OCI-M1 (cell line): ENCODE measurements at places on chromosomes 5 and 9.

DNA sequence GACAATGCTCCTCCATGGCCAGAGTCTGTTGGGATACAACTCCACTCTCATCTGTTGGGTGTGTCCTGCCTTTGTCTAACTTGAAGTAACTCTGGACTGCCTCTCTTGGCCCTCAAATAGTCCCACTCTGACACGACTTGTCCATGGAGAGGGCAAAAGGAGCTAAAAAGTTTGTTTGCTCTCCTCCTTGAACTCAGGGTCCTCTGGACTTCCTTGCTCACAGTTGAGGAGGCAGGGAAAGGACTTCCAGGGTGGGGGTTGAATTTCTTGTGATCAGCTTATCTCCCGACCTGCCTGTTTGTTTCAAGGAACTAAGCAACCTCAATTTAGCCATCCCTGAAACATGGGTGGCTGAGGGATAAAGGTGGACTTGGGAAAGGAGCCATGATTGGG is 11.7 kb downstream of the DNAJB5 start:
- DNase-seq = no peak

GRCh38 chr5:123105864-123106263 is 16.8 kb downstream of the PRDM6 start:
- DNase-seq = no peak

DNA sequence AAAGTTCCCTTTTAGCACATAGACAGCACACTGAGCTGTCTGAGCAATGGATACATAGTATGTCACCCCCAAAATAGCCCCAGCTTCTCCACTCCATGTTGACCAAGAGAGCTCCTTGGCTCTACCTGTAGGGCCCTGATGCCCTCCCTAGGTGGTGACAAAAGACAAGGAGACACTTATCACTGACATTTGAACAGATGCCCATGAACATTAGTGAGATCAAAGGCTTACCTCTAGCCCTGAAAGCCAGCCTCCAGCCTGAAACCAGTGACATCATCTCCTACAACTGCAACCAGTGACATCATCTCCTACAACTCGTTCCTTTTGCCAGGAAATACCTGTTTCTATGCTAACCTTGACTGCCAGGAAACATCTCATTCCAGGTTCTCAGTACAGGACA is 122.7 kb downstream of the FSTL4 start:
- DNase-seq = peak; percentile 13

DNA sequence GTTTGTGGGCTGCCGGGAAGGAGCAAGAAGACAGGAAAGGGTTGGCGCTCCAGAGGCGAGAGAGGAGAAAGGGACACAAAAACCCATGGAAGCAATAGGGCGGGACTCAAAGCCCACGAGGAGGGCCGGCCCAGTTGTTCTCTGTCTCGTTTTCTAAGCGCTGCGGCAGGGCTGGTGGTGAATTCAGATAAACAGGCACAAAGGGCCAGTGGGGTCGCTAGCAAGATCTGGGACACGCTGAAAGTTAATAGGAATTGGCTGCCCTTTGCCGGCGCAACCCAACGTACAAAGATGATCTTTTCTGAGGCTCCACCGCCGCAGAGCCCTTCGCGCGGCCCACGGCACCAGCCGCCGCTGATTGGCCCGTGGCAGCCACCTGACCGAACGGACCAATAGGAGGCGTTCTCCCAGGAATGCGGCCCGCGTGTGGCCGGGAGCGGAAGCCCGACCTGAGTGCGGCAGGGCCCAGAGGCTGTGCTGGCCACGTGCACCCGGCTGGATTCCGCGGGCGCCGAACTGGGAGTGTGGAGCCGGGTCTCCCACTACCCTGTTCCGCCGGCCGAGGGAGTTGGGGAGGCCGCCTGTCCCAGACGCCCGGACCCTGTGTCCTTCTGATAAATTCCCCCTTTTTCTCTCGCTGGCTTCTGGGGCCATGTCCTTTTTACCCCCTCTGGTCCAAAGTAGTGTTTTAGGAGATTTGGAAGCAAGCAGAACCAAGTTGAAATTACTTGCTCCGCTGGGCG is 16.8 kb upstream of the NSD1 start:
- DNase-seq = no peak

DNA sequence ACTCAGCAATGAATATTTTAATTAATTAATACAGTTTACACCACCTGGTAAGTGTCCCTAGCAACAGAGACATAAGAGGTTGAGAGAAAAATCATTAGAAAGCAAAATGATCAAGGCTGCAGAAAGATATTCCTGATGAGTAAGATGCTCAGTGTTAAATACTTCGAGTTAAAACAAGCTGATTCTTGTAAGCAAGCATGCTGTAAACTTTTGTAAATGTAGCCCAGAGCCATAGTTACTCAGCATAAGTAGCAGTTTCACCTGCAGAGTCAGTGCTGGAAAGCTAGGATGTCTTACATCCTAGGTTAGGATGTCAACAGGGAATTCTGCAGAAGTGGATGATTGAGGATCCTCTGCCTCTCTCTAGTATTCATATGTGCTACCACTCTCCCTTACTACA is 4.2 kb downstream of the PRKACG start:
- DNase-seq = no peak
